ENCODE measurements at places on chromosomes 13 and 19.

DNA sequence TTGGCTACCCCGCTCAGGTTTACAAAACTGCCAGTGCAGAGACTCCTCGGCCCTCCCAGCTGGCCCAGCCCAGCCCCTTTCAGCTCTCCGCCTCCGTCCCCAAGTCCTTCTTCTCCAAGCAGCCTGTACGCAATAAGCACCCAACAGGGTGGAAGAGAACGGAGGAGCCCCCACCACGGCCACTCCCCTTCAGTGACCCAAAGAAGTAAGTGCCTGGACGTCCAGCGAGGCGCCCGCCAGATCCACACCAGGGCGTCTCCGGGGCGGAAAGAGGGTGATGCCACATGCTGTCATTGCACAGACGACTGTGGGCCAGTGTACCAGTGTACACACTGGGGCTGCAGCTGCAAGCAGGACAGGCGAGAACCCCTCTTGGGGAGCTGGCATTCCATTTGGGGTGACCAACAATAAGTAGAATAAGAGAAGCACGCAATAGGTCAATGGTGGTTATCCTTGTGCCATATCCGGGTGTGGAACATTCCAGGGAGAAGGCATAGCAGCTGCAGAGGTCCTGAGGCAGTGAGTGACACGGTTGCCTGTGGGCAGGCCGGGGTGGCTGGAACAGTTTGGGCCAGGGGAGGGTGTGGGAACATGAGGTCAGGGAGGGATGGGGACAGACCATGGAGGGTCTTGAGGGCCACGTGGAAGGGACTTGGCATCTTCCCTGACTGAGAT, 41.3 kb downstream of the DPF1 start:
- no peak for DNase-seq

- DNase-seq, result no peak
Observed at GRCh38 chr13:59651479-59651878, 512.2 kb downstream of the DIAPH3 start.

DNA sequence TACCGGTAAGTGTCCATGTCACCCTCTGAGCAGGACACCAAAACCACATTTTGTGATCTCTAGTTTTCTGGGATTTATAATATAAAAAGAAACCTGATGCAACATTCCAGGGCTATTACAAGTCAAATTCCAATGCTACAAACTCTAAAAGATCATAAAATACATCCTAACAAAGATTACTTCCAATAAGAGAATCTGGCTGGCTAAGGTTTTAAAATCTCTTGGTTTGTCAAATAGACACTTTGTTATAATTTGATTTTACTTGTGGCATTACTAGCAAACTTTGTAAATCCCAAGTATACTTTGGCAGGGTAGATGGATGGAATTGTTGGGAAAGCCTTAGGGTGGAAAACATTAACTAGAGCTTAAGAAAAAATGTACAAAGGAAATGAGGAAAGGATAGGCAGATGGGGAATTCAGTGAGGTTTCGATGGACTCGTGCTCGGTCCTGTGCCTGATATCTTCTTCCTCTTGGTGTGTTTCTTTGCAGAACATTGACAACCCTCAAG, 74.0 kb upstream of the POMP start:
- peak; percentile 29 for DNase-seq

DNA sequence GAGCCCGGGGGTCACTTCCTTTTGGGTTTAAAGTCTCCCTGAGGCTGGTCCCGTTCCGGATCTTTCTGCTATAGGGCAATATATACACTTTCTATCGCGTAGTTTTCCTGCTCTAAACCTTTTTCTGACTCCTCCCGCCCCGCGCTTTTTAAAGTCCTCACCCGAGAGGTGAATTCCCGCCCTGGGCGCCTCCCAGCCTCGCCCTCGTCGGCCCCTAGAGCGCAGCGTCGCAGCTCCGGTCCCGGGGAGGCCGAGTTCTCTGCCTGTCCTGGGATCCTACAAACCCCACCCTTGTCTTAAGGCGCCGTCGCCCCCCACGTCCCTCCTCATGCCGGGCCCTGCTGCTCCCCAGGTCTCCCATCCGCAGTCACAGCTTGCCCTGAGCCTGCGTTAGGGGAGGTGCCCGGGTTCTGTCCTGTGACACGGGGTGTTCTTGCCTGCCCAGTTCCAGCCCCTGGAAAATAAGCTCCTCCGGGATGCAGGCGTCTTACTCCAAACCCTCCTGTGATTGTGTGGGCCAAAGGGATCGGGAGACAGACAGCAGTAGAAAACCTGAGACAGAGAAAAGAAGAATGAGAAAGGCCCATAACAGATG, 491 bp downstream of the ZNF525 start:
- peak; percentile 22 for DNase-seq

- no peak for DNase-seq
Observed at GRCh38 chr19:6518145-6518911, 12.5 kb upstream of the TNFSF9 start.

GRCh38 chr13:31035185-31035965, 102.9 kb downstream of the TEX26 start:
- peak; percentile 20 for DNase-seq

DNA sequence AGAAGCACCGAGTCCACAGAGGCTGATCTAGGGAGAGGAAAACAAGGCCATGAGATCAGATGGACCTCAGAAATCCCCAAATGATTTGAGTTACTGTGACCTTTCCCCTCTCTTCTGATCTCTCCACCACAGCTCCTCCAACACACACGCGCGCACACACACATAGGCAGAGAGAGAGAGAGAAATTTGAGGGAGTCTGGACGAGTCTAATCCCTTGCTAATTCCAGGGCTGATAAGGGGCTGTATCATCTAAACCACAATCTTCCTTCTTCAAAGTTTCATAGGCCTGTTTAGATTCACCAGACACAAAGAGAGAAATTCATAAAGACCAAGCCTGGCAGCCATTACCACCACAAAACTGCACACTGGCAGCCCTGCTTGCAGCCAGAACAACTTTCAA, 8.6 kb downstream of the ZFP82 start:
- no peak for DNase-seq

DNA sequence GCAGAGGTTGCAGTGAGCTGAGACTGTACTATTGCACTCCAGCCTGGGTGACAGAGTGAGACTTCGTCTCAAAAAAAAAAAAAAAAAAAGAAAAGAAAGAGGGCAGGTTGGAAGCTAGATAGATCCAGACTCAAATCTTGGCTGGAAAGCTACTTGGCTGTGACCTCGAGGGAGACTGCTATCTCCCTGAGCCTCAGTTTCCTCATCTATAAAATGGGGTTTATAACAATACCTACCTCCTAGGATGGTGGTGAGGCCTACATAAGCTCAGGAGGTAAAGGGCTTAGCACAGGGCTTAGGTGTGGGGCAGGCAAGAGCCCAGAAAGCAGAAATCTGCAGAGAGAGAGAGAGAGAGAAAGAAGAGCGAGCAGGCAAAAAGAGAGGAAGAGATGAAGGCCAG, 24.2 kb upstream of the DACT3 start:
- no peak for DNase-seq

DNA sequence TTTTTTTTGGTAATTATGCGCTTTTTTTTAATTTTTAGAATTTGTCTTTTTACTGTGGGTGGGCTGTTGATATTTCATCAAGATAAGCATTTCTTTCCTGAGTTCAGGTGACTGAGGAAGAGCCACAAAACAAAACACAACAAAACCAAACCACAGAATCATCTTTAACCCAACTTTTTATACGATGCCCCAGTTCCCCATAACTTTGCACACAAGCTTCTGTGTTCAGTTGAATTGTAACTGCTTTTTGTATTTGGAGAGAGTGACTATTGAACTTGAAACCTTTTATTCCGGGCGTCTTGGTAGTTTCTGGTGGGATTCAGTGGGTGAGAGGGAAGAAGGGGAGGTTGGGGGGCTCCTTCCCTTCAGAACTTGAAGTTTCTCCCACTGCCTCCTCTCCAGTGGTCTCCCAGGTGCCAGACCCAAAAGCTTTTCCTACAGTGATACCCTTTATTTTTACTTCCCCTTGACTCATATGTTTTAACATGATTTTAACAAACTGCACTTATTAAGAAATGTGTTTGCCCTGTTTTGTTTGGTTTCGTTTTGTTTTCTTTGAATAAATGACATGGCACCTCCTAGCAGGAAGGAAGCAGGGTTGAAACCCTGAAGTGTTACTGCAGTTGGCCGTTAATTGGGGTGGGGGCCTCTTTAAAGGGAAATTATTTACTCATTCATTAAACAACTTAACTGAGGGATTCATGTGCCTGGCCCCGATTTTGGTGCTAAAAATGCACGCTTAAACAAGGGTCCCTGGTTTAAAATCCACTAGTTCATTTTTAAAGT, 2.7 kb upstream of the CCDC97 start:
- no peak for DNase-seq

DNA sequence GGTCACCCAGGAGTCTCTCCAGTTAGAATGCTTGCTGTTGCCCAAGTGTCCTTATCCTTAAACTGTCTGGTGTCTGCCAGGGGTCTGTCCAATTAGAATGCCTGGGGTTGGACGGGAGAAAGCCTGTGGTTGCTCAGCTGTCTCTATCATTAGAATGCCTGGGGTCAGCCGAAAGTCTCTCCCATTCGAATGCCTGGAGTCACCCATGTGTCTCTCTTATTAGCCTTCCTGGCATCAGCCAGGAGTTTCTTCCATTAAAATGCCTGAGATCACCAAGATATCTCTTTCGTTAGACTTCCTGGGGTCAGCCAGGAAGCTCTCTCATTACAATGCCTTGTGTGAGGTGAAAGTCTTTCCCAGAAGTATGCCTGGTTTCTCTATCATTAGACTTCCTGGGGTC, 1521.0 kb downstream of the UQCRFS1 start:
- DNase-seq, result no peak

DNA sequence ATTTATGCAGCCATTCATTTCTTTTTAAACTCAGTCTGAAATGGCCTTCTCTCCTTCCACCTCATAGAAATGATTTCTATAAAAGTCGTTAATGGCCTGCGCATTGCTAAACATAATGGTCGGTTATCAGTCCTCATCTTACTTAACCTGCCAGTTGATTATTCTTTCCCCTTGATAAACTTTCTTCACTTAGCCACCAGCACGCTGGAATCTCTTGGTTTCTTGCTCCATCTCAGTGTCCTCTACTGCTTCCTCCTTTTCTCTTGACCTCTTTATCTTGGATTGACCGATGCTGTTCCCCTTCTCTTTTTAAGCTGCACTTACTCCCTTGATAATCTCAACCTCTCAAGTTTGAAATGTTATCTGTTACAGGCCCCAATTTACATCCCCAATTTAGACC, 12.2 kb upstream of the CLC start:
- DNase-seq, result no peak
